Effector memory CD4-positive, alpha-beta T cell (primary cell): ENCODE measurements at places on chromosomes 2 and 18.

DNA sequence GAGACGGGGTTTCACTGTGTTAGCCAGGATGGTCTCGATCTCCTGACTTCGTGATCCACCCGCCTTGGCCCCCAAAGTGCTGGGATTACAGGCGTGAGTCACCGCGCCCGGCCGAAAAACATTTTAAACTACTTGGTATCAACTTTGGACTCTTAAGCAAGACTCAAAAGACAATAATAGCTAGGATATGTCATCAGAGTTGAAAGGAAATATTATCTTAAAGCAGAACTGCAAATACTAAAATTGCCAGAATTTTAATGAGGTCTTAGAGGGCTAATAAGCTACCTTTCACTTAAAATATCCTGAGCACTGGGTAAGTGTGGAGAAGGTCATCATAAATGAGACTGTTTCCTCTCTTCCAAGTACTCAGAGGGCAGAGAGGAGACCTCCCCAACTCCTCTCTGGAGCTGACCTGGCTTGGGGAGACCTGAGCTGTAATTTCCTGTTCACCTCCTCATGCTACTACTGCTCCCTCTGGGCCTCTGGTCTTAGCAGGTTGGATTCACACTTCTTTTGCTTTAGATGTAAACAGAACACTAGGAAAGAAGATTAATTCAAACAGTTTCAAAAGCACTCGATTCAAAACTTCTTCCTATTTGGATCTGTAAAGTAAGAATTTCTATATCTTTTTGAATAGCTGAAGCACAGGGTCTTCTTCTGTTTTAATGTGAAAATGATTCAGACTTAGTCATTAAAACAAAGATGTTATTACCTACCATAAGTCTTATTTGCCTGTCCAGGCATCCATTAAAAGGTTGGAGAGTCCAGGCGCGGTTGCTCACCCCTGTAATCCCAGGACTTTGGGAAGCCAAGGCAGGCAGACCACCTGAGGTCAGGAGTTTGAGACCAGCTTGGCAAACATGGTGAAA lies 16.5 kb downstream of the CNRIP1 start:
- no peak for DNase-seq

- DNase-seq, result no peak
These were observed 47.2 kb downstream of the PLEK start for GRCh38 chr2:68412127-68412819.

- no peak for DNase-seq
These were observed 188.6 kb downstream of the LRP1B start for GRCh38 chr2:141942006-141942789.

DNA sequence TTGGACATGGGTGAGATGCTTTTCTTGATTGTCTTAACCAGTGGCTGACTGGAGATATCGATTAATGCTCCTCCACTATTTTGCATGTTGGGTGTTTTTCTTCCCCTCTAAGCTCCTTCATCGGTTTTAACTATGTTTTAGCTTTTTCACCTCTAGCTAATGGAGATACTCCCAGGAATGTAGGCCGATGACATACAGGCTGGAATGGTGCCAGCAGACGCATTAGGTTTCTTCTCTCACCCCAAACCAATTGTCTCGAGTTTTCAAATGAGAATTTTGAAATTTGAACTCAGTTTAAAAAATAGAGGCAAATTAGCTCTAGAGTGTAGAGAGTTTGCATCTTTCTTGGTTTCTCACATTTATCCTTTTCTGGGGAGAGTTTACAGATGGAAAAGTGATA lies 247.6 kb downstream of the RPRM start:
- no peak for DNase-seq

DNA sequence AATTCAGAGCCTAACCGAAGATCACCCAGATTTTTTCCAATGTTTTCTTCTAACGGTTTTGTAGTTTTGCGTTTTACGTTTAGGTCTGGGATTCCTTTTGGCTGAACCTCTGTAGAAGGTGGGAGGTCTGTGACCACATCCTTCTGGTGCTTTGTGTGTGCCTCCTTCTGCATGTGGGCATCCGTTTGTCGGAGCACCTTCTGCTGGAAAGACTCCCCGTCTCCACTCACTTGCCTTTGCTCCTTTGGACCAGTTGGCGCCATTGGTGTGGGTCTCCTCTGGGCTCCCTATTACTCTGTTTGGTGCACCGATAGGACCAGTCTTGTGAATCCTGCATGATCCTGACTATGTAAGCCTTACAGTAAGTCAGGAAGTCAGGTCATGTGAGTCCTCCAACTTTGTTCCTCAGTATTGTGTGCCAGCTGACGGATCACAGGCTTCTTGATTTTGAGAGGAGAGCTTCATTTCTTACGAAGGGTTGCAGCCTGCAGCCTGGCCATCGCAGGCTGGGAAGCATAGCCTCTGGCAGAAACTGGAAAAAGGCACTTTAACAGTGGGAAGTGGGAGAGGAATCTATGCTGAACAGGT lies 13.6 kb downstream of the AQP12A start:
- no peak for DNase-seq

GRCh38 chr18:48030616-48031480 lies 100.4 kb upstream of the SMAD2 start:
- DNase-seq, result no peak

- no peak for DNase-seq
These were observed 386.9 kb downstream of the FIGN start for GRCh38 chr2:163348857-163349380.

DNA sequence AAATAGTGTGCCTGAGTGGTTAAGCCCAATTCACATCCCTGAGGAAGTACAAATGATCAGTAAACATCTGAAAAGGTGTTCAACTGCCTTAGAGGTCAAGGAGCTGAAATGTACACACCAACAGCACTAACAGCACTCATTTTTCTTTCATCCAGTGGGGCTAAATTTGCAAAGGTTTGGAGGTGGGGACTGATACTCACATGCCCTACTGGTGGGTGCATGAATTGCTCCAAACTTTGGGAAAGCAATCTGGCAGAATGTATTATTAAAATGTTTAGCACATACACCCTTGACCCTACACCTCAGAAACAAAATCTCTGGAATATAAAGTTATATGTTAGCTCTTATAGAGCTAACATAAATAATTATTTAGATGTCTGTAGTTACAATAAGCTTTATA lies 19.0 kb upstream of the FAM178B start:
- DNase-seq, result no peak

GRCh38 chr2:113977660-113978523 lies 88.0 kb downstream of the ACTR3 start:
- DNase-seq, result no peak

GRCh38 chr18:25365242-25365641 lies 13.3 kb upstream of the ZNF521 start:
- no peak for DNase-seq

- no peak for DNase-seq
These were observed 632.1 kb upstream of the HS6ST1 start for GRCh38 chr2:128950758-128951157.

DNA sequence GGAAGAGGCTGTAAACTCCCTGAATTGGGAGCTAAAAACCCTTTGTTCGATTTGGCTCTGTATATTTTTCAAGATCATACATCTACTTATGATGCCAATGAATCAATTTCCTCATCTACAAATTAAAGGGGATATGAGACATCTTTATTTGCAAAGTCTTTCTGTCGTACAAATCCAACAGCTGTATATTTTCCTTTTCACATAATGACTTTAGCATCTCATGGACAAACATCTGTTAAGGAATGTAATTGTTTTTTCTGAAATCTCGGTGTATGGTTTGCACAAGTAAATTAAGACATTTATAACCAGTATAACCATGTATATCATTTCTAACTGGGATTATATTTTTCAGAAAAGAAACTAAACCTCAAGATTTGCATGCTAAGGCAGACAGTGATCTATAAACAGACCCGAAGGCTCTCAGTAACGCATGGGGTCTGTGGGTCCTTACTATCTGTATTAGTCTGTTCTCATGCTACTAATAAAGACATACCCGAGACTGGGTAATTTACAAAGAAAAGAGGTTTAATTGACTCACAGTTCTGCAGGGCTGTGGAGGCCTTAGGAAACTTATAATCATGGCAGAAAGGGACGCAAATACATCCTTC lies 130.8 kb downstream of the SLC8A1 start:
- DNase-seq, result no peak

- no peak for DNase-seq
These were observed 73.8 kb downstream of the RPIA start for GRCh38 chr2:88765154-88765888.

- no peak for DNase-seq
These were observed 58.3 kb downstream of the ID2 start for GRCh38 chr2:8740136-8740535.

DNA sequence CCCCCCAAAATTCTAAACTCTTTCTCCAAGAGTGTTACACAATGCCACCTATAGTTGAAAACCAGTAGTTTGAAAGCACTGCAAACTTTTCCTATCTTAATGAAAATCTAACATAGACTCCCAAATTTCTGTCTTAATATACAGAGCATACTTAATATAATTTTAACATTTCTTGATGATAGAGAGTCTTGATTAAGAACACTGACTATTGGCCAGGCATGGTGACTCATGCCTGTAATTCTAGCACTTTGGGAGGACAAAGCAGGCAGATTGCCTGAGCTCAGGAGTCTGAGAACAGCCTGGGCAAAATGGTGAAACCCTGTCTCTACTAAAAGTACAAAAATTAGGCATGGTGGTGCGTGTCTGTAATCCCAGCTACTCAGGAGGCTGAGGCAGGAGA lies 34.2 kb downstream of the ASXL2 start:
- DNase-seq, result no peak

DNA sequence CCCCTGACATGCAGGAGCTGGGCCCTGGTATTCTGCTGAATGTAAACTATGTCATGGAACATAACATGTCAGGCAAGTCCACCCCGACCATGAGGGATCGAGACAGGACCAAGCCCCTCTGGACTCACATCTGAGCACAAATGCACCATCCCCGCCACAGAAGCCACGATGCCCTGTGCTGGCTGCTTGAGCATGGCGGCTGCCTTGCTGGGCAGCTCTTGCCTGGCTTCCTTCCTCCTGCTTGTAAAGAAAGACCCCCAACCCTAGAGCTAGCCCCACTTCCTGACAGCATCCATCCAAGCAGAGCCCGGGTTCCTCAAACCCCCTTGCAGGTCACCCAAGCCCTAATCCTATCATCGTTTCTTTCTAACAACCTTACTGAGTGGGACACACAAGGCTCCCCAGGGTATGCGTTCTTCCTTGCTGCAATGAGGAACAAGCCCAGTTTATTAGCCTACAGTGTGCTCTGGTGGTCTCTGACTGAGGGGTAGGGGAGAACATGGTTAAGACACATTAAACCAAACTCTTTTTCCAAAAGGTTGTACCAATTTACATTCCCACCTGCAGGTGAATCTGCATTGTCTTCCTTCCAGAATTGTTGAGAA lies 26.6 kb downstream of the PTPN18 start:
- no peak for DNase-seq

GRCh38 chr2:238938401-238939055 lies 90.6 kb downstream of the TWIST2 start:
- no peak for DNase-seq

DNA sequence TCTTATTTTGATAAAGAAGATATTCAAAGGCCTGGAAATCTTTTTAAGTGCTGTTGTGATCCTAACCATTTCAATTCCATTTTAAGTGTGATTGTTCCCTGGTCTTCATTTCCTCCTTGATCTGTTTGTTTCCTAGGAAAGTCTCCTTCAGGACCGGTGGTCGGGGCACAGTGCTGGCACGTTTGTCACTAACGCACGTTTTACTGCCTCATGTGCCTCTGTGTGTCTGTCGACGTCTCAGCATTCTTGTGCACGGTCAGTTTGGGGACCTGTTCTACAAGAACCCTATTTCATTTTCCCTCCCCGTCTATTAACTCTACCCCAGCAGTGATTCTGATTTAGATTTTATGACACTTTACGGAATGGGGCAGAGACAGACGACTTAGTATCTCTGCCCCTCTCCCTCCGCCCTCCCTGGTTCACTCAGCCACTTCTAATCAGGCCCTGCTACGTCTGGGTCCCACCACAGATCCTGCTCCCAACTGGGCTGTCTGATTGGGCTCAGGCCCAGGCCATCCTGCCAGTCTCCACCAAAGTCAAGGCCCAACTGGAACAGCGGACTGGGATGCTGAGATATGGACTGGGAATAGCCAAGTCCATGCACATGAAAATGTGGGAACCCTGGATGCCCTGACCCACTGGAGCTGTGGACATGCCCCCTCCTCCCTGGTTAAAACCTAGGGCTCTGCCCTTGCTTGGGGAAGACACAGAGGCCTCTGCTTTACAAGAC lies 95.6 kb downstream of the TWIST2 start:
- no peak for DNase-seq

- DNase-seq, result no peak
These were observed 156.1 kb downstream of the MSH2 start for GRCh38 chr2:47558768-47559684.
